Activated CD8-positive, alpha-beta memory T cell treated with anti-CD3 and anti-CD28 coated beads, Interleukin-2, amount 10 ng/mL, durations not matched to agents 7 days and 5 days (primary cell): ENCODE measurements at places on chromosomes 11 and 22.

DNA sequence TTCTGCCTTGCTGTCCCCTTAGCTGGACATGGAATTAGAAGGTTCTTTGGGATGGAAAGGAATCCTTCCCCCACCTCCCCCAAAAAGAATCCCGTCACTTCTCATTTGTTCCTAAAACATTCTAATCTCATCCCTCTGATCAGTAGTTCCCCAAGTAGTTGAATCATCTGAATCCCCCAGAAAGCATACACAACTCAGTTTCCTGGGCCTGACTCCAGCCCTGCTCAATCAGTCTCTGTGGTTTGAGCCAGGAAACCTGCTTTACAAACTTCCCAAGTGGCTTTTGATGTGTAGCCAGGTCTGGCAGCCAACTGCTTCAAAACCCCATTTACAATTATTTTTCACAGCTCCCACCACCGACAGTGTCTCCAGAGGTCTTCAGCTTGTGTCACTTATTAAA is 20.2 kb downstream of the C22orf31 start:
- DNase-seq: no peak

DNA sequence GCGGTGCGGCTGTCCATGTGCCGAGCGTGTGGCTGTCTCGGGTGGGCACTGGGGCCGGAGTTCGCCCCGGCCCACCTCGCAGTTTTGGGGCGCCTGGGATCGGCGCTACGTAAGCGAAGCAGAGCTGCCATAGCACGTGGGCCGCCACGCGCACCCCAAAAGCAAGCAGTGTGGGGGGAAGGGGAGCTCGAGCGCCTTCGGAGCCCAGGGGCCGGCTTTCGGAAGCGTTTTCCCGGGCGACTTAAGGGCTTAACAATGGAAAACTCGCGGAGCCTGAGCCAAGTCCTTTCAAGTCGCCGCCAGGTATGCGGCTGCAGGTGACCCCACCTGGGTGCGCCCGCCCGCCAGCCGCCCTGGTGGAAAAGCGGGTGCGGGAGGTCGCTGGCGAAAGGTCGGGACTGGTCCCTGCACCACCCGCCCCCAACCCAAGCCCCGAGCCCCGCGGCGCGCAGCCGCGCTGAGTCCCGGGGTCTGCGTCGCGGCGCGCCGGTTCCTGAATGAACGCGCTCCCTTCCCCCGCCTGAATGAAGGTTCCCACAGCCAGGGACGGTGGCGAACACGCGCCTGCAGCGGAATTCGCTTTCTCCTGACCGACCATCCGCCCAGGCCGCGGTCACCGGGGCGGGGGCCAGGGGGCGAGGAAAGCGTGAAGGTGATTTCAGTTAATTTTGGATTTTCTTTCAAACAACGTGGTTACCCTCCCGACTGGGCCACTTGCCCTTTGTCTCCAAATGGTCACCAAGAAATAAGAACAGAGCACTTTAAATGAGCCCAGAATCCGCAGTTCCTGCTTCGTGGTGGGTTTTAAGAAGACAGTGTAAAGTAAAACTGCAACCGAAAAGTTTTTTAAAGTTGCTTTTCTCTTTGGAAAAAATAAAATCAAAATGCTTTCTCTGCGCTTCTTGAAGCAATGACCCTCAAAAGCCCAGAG is 2.8 kb upstream of the CCND1 start:
- DNase-seq: no peak

- no peak for DNase-seq
Observed at GRCh38 chr22:42685941-42686653, 34.6 kb downstream of the A4GALT start.

- no peak for DNase-seq
Observed at GRCh38 chr11:28559492-28559891, 451.3 kb downstream of the METTL15 start.

GRCh38 chr11:133966921-133967598 is 10.3 kb upstream of the IGSF9B start:
- DNase-seq: peak; percentile 82

GRCh38 chr11:122668562-122669090 is 13.1 kb downstream of the UBASH3B start:
- no peak for DNase-seq

DNA sequence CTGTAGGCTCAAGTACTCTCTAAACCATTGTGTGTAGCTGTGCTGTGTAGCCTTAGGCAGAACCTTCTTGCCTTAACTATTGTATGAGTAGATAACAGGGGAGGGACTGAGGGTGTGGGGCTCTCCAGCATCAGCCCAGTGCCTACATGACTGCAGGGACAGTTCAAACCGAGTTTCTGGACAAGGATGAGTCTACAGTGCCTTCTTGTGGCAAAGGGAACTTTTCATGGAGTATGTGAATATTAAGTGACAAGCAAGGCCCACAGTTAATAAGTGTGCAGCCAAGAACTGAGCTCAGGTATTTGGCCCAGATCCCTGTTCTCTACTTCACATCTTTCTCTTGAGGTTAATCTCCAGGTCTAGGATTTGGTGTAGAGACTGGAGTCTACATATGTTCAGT is 424.4 kb upstream of the LARGE1 start:
- DNase-seq: no peak

- DNase-seq: peak; percentile 69
Observed at GRCh38 chr11:57668434-57668782, 494 bp downstream of the ZDHHC5 start.

- DNase-seq: peak; percentile 74
Observed at GRCh38 chr22:42074132-42074811, at the start of gene PHETA2. PHETA2 (plus strand) TSS chr22:42074248; CDS start chr22:42077294, 3,046 bp downstream.

GRCh38 chr22:37431801-37432707 is 4.8 kb upstream of the ELFN2 start:
- DNase-seq: peak; percentile 59

DNA sequence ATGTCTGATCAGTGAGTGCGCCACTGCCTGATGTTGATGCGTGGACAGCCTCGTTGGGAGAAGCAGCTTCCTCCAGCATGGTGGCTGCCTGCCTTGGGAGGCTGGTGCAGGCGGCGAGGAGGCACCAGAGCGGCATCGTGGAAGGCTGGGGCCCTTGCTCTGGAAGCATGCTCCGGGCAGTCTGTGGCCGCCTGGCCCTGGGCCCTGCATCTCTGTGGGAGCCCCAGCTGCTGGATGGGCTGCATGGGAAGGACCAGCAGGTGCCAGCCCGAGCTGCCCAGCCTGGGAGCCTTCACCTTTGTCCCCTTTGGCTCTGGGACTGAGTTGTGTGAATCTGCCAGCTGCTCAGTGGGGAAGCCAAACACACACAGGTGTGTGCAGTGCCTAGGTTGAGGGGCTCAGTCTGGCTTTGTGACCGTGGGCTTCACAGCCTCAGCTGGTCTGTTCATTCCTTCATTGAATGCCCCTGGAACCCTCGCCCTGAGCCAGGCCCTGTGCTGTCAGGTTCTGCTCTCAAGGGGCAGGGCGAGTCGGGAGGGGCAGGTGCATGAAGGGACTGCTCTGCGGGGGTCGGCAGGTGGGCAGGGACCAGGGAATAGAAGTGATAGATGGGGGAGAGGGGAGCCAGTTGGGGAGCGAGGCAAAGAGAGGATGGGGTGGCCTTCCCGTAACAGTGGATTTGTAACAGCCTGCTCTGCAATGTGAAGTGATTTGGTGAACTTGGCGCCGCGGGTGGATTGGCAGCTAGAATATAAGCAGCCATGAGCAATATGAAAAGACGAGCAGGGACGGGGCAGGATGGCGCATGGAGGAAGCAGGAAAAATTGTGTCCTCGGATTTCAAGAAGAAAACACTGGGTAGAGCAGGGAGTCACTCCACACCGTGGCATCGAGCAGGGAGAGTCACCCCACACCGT is 354.2 kb downstream of the TBC1D22A start:
- DNase-seq: no peak

DNA sequence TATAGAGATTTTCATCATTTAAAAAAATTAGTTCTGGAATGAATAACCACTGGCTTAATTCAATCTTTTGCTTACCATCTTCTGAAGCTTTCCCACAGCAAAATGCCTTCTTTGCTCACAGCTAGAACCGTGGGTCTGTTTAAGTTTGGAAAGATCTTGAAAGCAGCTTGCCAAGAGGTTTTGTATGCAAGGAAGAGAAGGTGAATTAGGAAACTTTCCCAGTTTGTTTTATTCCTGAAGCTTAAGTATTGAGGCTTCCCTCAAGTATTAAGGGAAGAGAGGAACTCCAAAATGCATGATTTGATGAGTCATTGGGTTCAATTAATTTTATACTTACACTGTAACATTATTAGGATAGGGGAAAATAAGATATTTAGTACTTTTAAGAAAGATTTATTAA is 1.9 kb upstream of the ARHGEF12 start:
- DNase-seq: no peak

DNA sequence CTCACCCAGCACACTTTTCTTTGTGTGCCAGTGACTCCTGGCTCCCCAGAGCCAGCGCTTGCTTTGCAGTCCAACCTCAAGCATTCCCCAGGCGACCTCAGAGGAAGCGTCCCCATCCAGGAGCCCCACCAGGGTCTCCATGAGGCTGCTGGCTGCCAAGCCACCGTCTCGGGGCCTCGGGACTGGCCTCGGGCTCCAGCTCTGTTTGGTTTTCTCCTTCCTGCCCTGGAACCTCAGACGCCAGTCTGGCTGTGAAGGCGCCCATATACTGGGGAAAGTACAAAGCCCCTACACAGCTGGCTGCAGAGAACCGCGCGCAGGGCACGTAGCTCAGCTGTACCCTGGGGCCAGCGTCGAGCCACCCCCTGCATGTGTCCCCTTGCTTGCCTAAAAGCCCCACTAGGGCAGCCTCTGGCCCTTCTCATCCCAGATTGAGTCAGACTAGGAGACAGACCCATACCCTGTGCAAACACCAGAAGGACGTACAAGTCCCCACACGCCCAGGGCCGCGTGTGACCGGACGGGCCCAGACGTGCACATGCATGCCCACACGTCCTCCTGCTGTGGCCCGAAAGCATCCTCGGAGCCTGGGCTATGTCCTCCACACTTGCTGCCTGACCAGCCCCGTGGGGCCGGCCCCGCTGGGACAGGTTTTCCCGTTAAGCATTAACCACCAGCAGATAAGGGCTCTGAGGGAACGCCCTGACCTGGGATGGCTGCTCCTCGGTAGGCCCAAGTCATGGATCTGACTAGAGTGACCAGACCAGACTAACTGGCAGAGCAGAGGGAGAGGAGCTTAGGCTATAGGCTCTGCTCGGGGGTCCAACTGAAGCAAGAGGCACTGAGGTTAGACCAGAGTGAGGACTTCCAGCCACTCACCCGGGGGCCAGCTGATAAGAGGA is 4.2 kb upstream of the SYT8 start:
- DNase-seq: no peak

GRCh38 chr11:124194293-124195188 is 11.4 kb downstream of the OR10D3 start:
- DNase-seq: no peak

DNA sequence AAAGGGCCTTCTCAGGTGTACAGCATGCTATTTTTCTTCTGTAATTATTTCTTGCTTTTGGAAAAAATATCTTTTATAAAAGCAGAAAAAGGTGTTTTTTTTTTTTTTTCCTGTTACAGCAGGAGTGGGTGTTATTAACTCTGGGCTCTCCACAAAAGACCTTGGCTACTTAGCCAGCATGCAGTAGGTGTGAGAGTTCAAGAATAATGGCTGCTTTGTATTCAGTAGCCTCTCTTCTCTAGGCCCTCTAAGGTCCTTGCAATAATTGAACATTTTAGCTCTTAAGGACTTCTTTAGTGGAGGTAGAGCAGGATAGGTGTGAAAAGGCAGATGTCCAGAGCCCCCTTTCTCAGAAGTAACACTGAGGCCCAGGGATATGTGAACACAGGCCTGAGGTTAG is 3.4 kb downstream of the ELF5 start:
- DNase-seq: no peak

DNA sequence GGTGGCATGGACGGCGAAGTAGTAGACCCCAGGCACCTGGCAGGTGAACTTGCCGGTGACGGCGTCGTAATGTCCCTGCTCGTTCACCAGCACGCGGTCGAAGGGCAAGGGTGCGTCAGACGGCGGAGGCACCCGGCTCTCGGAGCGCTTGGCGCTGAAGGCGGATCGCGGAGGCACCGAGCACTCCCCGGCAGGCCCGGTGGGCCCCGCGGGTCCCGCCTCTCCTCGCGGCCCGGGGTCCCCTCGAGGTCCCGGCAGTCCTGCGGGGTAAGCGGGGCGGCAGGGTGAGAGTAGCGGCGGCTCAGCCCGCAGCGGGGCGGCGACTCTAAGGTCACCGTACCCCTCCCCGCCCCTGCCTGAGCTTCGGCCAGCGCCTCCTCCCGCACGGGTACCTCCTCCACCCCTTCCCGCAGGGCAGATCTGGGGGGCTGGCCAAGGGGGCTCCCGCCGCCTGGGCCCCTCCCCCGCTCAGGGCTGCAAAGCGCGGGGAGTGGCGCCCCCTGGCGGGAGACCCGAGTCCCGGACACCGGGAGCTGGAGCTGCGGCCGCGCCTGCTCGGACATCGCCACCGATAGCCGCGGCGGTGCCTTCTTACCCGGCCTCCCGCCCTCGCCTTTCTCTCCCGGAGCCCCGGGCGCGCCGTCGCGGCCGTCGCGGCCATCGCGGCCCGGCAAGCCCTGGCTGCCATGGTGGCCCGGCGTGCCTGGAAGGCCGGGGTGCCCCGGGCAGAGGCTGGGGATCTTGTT is 921 bp downstream of the C1QTNF5 start:
- DNase-seq: no peak

DNA sequence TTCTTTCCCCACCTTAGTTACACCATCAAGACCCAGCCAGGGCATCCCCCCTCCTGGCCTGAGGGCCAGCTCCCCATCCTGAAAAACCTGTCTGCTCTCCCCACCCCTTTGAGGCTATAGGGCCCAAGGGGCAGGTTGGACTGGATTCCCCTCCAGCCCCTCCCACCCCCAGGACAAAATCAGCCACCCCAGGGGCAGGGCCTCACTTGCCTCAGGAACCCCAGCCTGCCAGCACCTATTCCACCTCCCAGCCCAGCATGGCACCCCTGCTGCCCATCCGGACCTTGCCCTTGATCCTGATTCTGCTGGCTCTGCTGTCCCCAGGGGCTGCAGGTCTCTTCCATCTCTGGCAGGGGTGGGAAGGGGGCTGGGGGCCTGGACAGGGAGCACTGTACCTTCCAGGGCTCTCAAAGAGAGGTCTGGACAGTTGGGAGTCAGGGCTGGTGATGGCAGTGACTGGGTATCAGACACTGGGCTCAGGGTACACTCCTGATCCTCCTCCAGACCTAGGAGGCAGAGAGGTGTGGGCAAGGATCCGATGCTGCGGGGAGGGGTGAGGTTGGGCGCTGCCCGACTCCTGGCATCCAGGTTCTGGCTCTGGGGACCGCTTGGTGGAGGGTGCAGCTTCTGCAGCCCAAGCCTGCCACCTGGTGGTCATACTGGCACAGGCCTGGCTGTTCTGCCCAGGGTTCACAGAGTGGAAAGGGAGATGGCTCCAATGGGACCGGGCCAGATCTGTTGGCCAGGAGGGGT is at the start of gene UPK2:
Gene UPK2 (plus strand): TSS at position 205 of the 753 bp plus-strand sequence. CDS start 53 bp downstream, at position 258.
- peak; percentile 90 for DNase-seq

GRCh38 chr22:27749597-27750225 is 51.8 kb downstream of the MN1 start:
- DNase-seq: no peak

DNA sequence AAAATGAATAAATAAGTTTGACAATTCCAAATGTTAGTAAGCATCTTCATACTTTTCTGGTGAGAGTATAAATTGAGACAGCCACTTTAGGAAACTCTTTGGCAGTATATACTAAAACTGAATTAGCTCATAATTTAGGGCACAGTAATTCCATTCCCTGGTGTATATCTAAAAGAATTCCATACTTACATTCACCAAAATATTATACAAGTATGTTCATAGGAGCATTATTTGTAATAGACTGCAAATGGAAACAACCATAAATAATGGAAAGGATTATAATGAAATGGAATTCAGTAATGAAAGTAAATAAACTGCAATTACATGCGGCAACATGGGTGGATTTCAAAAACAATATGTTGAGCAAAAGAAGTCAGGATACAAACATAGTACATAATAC is 315.8 kb upstream of the LRRC4C start:
- DNase-seq: no peak
